Forelimb muscle (tissue), 1 donor: ENCODE measurements at places on chromosomes 7 and 10. TPM values are rescaled to one million over a fixed set of nuclear protein-coding genes. Genes with fewer than 3 reads are reported as not detected.
A peak's percentile ranks its signal among the peaks of the same experiment; 100 is the strongest.

DNA sequence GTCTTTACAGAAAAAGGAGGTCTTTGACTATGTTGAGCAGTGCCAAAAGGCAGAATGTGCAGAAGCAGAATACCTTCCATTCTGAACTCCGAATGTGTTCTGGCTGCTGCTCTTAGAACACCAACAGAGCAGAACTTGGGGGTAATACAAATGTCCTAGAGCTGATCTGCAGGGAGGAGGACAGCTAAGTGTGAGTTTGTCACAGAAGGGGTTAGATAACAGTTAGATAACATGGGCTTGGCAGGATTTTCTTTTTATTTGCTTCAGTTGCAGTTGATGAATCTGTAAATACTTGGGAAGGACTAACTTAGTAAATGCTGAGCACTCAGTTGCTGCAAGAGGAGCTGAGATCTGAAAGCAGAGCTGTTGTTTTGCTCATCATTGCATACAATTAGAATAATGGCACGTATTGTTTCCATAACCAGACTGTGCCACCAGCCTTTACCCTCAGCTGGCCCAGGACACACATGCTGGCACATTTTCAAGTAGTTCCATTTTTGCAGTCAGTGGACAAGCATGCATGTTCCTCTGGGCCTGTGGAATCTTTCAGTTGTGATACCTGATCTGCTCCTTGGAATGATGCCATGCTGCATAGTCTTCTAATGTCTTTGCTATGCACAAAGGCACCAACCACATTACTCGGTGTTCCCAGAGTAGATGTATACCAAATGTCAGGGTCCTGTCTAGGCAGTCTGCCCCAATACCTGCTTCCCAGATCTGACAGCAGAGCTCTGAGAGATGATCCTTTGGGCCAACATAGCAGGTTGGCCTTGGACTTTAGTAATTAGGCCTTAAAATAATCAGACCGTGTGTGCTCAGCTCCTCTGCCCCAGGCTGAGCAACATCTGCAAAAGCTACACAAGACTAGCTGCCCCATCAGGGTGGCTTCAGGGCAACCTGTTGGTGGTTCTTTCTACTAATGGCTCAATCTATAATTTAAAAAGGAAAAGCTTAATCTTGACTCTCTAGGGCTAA is 55.7 kb downstream of the GSDME start:
- no peak for DNase-seq

- DNase-seq: peak; percentile 87
Measured at GRCh38 chr10:59623133-59624121, 86.2 kb downstream of the SLC16A9 start.

- DNase-seq: no peak
Measured at GRCh38 chr10:484925-485661, 204.4 kb downstream of the DIP2C start.

GRCh38 chr7:42491106-42491505 is 254.1 kb upstream of the GLI3 start:
- no peak for DNase-seq

DNA sequence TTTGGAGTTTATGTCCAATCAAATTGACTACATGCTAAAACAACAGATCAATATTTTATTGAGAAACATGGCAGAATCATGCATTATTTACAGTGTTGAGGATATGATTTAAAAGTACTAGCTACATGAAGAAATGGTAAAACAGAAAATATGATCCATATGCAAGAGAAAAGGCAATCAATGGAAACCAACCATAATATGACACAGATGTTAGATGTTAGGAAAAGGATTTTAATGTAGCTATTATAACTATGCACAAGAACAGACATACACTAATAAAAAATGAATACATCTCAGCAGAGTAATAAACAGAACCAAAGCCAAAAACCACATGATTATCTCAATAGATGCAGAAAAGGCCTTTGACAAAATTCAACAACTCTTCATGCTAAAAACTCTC is 166.2 kb upstream of the CACNA2D1 start:
- no peak for DNase-seq

DNA sequence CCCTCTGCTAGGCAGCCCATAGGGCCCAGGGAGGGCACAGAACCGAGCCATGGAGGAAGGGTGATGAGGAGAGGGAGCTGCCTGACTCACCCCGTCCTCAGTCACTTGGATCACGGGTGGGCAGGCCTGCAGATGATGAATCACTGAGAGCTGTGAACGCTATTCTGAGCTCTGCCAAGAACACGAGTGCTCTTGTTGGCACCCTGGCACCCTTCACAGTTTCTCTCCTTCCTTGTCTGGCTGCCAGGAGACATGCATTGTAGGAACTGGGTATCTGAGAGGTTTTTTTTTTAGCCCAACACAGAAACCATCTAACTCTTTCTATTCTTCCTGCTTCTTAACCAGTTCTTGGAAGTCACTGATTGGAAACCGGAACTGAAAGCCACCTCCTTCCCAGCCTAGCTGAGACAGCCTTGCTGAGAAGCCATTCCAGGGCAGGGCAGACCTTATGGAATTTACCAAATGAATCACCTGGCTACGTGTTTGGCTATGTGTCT is 82.1 kb downstream of the SLC37A3 start:
- DNase-seq: no peak

DNA sequence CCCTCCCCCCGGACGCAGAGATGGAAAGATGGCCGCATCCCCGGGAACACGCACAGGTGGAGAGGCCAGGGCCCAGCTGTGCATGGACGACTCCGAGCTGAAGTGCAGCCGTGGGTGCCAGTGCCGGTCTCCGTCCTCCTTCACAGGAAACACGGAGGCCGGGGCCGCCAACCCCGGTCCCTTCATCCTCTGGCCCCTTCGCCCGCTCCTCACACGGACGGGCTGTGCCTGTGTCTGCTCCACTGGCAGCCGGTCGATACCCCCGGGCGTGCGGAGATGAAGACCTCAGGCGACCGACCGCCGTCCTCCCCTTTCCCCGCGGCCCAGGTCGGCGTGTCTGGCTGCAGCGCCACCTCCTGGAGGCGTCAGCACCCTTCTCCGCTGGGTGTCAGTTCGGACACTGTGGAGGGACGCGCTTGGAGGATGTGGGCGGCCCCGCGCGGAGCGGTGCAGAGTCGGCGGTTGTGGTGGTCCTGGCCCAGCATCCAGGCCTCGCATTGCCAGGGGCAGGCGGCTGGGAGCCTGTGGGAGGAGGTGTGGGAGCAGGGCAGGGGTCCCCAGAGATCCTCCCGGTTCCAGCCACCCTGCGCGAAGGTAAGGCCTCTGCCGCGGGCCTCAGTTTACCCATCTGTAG is 9.9 kb downstream of the ZNF511 start:
- no peak for DNase-seq

DNA sequence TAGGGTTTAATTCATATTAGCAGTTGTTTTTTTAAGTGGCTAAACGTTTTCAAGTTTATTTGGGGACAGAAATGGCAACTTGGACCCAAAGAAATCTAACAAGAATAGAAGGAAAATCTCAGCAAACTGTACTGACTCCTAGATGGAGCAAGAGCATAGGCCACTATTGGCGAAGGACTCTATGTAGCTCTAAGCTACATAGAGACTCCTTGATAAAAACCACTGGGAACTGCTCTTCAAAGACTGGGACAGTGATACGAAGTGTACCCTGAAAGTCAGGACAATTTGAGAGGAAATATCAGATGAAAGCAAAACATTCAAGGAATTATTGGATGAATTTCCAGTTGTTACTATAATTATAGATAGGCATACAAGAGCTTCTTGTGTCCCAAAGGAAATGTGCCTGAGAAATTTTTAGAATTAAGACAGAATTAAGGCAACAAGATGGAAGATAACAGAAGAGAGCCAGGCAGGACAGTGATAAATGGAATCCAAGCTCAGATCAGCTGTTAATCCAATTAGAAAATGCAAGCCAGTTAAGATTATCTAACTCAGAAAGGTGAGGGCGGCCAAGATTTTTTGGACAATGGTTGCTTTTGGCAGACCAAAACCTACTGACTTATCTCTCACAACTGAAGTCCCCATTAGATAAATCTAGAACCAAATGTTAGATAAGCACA is 103.7 kb upstream of the IFRD1 start:
- no peak for DNase-seq

- no peak for DNase-seq
Measured at GRCh38 chr10:65360497-65360896, 1565.3 kb upstream of the LRRTM3 start.

- no peak for DNase-seq
Measured at GRCh38 chr7:98167653-98168052, 43.6 kb upstream of the BHLHA15 start.

GRCh38 chr7:157318015-157318706 is 18.6 kb upstream of the DNAJB6 start:
- DNase-seq: no peak

DNA sequence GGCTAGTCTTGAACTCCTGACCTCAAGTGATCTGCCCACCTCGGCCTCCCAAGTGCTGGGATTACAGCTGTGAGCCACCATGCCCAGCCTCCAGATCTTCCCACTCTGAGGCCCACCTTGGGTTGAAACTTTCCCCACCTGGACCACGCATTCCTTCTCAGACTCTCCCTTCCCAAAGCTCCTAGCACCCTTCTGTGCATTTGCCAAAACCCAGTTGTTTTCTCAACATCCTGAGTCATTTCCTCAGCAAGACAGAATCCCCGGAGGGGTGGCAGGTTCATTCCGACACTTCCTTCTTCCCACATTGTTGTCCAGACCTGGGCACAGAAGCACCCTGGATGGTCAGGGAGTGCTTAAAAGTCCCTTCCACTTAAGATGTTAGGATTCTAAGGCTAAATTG is 28.9 kb downstream of the BAG3 start:
- DNase-seq: no peak

- DNase-seq: no peak
Measured at GRCh38 chr7:127922656-127923055, 108.6 kb downstream of the LRRC4 start.

- DNase-seq: no peak
Measured at GRCh38 chr7:117951691-117952280, 78.5 kb upstream of the CTTNBP2 start.

- DNase-seq: no peak
Measured at GRCh38 chr7:113026941-113027340, 59.7 kb downstream of the GPR85 start.

DNA sequence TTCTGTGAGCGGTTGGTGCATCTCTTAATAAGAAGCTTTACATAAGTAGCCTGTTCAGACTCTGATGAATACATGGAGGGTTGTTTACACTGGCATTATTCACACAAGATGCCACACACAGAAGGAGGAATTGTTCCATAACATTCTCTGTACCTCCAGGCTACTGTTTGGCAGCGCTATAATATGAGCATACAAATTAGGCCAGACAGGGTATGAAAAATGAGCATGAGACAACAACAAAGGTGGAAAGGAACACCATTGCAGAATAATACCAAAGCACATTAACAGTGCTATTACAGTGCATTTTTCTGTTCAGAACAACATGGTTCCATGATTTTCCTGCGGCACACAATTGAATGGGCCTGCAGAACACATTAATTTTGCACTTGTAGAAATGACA is 417.2 kb upstream of the C7orf33 start:
- no peak for DNase-seq

DNA sequence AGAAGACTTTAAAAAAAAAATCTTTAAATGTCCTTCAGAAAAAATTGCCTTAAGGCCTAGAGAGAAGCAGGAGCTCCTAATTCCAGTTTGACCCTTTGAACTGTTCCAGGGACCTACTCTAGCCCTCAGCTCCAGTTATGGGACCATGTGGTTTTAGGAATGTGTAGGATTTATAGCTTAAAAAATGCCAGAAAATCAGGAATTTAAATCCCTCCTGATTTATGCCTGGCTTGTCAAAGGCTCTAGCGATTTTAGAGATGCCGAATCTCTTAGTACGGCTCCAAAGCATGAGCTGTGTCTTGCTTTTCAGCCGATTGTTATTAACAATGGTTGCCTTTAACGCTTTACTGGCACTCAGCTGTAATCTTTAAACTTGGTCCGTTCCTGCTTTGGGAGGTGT is 130.6 kb upstream of the NPVF start:
- DNase-seq: no peak

Gene NEBL
- 0.96 TPM for polyA plus RNA-seq

Gene NPFFR1
- polyA plus RNA-seq: 0.05 TPM

Gene MGAM2
- 0.04 TPM for polyA plus RNA-seq

Gene SNX10
- 2.2 TPM for polyA plus RNA-seq

Gene NEUROD6
- polyA plus RNA-seq: 0.09 TPM

Gene BMS1
- 14.9 TPM for polyA plus RNA-seq

Gene GPR26
- polyA plus RNA-seq: not detected

Gene FAM24B
- polyA plus RNA-seq: 2.0 TPM
